ENCODE measurements at places on chromosomes 4 and X.

DNA sequence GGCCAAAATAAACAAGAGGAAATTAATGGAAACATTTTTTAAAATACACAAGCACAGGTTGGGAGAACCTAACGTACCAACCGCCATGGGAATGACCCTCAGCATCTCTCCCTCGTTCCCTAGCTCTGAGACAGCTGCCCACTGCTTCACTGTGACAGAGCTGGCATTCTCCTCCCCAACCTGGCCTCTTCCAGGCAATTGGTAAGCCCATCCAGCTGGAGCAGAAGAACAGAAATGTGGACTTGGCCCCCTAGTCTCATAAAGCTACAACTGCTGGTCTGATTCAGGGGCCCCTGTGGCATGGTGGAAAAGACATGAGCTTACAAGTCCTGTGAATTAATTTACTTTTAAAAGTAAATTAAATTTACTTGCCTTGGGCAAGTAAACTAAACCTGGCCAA lies 245.1 kb downstream of the PTTG2 start:
- no peak for DNase-seq

DNA sequence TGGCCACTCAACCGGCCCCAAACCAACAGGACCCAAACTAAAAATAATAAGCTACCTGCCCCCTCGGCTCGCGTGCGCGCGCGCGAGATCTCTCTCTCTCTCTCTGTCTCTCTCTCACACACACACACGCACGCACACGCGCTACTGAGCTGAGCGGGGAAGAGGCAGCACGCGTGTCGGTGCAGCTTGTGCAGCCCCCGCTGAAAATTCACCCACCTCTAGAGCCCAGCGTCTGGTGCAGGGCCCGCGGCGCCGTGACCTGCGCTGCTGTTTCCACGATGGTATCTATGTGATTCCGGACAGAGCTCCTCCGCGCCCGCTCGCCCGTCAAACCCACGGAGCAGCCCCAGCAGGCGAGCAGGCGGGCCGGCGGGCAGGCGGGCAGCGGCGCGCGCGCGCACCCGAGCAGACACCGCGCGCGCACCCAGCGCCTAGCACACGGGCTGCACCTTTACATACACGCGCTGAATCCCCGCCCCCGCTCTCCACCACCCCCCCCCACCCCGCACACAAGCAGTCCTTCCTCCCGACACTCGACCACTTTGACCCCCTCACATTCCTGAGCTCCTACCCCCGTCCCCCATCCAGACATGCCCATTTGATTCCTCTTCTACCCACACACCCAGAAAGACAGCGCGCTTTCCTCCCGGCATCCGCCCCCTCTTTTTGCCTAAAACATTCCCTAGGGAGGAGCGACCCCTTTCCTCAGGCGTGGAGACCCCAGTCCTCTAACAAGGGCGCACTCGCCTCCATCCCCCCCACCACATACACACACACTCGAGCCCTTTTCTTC lies 1.0 kb downstream of the SLITRK4 start:
- DNase-seq: no peak

- no peak for DNase-seq
Observed at GRCh38 chrX:112051576-112051975, 31.0 kb downstream of the TRPC5 start.

DNA sequence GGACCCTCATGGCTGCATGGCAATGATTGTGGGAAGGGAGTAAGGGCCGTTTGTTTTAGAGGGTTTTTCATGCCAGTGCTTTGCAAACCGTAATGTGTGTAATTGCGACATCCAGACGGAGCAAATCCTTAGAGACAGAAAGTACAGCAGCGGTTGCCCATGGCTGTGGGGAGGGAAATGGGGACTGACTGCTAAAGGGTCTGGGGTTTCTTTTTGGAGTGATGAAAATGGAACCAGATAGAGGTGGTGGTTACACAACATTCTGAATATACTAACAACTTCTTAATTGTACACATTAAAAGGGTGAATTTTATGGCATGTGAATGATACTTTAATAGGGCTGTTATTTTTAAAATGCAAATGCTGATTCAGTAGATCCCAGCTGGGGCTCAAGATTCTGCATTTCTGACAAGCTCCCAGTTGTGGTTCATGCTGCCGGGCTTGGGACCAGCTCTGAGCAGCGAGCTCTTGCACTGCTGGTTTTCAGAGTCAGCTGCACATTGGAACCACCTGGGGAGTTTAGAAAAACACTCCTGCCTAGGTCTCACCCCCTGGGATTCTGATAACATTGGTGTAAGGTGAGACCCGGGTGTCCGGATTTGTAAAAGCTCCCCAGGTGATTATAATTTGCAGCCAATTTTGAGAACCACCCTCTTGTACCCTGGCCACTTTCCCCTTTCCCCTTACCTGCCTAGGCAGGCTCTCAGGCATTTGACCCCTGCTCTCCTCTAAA lies 47.7 kb downstream of the PRPS1 start:
- DNase-seq: no peak

DNA sequence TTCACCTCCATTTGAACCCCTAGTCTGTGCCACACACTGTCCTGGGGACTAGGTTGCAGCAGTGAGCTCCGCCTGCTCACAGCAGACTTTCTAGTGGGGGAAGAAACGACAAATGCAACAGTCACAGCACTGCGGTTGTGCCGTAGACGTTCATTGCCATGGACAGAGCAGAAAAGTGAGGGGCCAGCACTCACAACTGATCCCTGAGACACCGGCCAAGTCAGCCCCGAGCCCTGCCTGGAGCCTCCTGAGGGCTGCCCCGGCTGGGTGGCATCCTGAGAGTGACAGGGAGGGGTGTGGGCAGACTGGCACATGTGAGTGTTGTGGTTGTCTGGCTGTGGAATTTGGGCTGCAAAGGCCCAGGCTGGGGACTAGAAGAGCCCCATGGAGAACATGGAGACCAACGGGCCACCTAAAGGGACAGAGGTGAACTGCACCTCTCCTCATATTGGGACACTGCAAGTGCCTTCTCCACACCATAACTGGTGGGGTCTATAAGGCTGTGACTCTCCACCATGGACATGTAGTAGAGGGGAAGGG lies 4.6 kb downstream of the DUSP9 start:
- DNase-seq: no peak
